ENCODE measurements at places on chromosomes 2 and 18. TPM values are rescaled to one million over a fixed set of nuclear protein-coding genes. Genes with fewer than 3 reads are reported as not detected.

Gene DTNB
- 14.9 TPM for polyA plus RNA-seq

Gene MEMO1
- 43.9 TPM for polyA plus RNA-seq

Gene SKOR2
- polyA plus RNA-seq: not detected

- peak; percentile 20 for DNase-seq
- H3K36me3 ChIP-seq: no peaks in the 10 kb centered on the region
- H3K4me3 ChIP-seq: no peak overlapping the region
- no peaks in the 10 kb centered on the region for H3K4me1 ChIP-seq
- H3K27me3 ChIP-seq: no peaks in the 10 kb centered on the region
Observed at GRCh38 chr18:55001394-55002024, 42.2 kb upstream of the CCDC68 start.

GRCh38 chr2:105072039-105072438, 34.2 kb downstream of the MRPS9 start:
- no peaks in the 10 kb centered on the region for H3K36me3 ChIP-seq
- H3K27ac ChIP-seq: no peak overlapping the region
- no peaks in the 10 kb centered on the region for H3K27me3 ChIP-seq
- H3K4me1 ChIP-seq: no peaks in the 10 kb centered on the region

Measured in hepatocyte (in vitro differentiated cells).